ENCODE measurements at places on chromosomes 4 and X. TPM values are rescaled to one million over a fixed set of nuclear protein-coding genes. Genes with fewer than 3 reads are reported as not detected.

Gene UNC5C
- 3.9 TPM for total RNA-seq

DNA sequence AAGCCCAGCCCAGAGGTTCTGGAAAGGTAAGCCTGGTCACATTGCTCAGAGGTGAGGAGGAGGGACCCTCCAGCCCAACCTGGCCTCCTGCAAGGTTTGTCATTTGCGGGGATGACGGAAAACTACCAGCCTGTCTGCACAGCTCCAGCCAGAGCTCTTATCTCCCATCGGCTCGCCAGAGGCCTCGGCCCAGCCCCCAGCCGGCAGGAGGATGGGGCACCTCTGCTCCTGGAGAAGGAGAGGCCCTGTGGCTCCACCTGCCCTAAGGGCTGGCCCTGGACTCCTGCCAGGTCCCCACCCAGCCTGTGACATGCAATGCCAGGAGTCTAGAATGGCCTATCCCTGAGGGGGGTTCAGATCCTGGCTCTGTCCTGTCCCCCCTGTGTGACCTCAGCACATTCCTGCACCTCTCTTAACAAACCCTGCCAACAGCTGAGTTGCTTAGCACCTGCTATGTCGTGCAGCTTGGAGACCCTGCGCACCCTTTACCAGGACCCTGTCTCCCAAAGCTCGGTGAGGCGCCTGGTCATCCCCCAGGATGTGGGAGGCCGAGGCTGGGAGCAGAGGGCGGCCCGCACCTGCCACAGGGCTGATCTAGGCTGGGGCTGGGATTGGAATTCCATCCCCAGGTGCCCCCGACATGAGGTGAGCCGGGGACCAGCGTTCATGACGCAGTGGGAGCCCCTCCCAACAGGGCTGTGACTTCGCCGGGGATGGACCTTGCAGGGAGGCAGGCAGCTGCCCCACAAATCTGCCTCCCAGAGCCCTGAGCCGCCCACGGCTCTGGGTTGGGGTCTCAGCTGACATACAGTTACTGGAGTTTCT is 14.4 kb downstream of the ADRA2C start:
- no peaks in the 10 kb centered on the region for H3K36me3 ChIP-seq
- no peaks in the 10 kb centered on the region for H3K27me3 ChIP-seq
- DNase-seq, result no peak
- H3K27ac ChIP-seq, result no peak overlapping the region

Gene ETNPPL
- total RNA-seq, result 2.3 TPM

Gene DNAAF6
- total RNA-seq, result 0.20 TPM

DNA sequence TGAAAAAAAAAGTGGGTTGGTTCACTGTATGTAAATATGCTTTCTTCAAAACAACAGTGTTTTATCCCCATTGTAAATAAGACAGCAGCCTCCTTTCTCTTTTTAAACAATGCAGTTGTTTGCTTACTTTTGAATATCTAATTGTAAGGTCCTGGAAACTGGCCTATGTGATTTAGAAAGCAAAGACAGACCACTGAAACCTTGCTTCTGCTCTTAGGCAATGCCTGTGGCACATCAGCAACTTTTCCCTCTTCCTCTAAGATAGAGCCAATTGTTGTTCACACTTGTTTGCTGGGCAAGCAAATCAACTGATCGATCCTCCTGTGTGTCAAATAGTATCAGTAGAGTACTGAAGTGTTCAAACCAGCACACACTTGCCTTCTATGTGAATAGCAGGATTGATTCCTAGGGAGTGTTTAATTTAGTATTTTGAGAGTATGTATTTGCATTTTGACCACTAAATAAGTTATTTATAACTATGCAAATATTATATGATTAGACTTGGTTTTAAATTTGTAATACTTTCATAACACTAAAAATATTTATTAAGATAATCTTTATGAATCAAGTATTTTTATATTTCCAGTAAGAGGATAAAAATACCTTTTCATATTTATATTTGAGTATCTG is 55.4 kb upstream of the GRPR start:
- DNase-seq, result no peak
- H3K27ac ChIP-seq, result no peak overlapping the region
- H3K4me1 ChIP-seq, result no peaks in the 10 kb centered on the region
- no peak overlapping the region for H3K4me3 ChIP-seq
- no peaks in the 10 kb centered on the region for H3K36me3 ChIP-seq

Gene TCEAL8
- total RNA-seq, result 50.1 TPM

DNA sequence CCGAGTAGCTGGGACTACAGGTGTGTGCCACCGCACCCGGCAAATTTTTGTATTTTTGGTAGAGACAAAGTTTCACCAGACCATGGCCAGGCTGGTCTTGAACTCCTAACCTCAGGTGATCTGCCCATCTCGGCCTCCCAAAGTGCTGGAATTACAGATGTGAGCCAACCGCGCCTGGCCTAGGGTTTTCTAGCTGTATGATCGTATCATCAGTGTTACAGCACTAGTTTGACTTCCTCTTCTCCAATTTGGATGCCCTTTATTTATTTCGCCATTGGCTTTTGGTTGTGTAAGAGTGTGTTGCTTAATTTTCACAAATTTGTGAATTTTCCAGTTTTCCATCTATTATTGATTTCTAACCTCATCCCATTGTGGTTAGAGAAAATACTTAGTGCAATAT is 5.2 kb downstream of the TKTL1 start:
- H3K4me3 ChIP-seq, result no peak overlapping the region
- H3K27me3 ChIP-seq, result no peaks in the 10 kb centered on the region
- no peaks in the 10 kb centered on the region for H3K4me1 ChIP-seq
- H3K27ac ChIP-seq, result no peak overlapping the region

- no peak for DNase-seq
- H3K27me3 ChIP-seq, result no peaks in the 10 kb centered on the region
- H3K36me3 ChIP-seq, result no peaks in the 10 kb centered on the region
- no peak overlapping the region for H3K27ac ChIP-seq
- peaks cover 2% of the 10 kb centered on the region for H3K4me1 ChIP-seq
Observed at GRCh38 chr4:96602661-96603060, 762.8 kb downstream of the PDHA2 start.

Gene GATA1
- 0.46 TPM for total RNA-seq
